ENCODE measurements at places on chromosomes 6 and 20.

GRCh38 chr6:13710552-13711323 is 897 bp downstream of the RANBP9 start:
- DNase-seq: no peak

GRCh38 chr6:122264557-122264956 is 134.9 kb upstream of the HSF2 start:
- peak; percentile 20 for DNase-seq

- no peak for DNase-seq
These were observed 34.5 kb downstream of the CENPW start for GRCh38 chr6:126374372-126374771.

DNA sequence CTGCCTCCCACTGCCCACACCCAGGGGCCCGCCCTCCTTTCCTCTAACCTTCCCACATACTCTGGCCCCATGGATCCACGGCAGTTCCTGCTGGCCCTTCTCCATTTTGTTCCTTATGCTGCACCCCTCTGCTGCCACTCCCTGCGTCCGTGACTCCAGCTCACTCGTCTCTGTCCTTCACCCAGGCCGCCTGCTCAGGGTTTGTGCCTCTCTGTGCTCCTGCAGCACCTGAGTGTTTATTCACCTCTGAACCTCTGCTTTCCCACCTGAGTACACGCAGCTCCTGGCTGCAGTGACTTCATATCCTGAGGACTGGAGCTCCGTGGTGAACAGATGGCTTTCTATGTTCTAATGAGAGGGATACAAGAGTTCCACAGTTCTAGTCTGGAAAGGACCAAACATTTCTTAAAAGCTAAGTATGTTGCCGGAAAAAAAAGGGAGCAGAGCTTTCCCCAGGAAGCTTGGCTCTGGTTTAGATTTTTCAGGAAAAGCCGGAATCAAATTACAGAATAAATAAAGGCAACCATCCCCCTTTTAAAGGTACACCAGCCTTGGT is 1.5 kb upstream of the GNRH2 start:
- DNase-seq: no peak

- DNase-seq: no peak
These were observed 150.6 kb downstream of the BACH2 start for GRCh38 chr6:90146024-90146423.
